Trophoblast cell (in vitro differentiated cells and primary cell): ENCODE measurements at places on chromosomes 11 and 22.

GRCh38 chr22:23503736-23504440 is 76.2 kb downstream of the IGLL1 start:
- no peak overlapping the region for H3K4me3 ChIP-seq
- no peak for DNase-seq
- no peak overlapping the region for H3K27ac ChIP-seq

- no peaks in the 10 kb centered on the region for H3K36me3 ChIP-seq
- H3K27ac ChIP-seq, result no peak overlapping the region
- H3K4me3 ChIP-seq, result no peak overlapping the region
- no peaks in the 10 kb centered on the region for H3K27me3 ChIP-seq
- no peak for DNase-seq
- peaks cover 20% of the 10 kb centered on the region for H3K4me1 ChIP-seq
These were observed 1.1 kb downstream of the MLC1 start for GRCh38 chr22:50084080-50084477.

GRCh38 chr11:107999759-108000455 is 8.8 kb upstream of the CUL5 start:
- no peak overlapping the region for H3K4me3 ChIP-seq
- no peaks in the 10 kb centered on the region for H3K4me1 ChIP-seq
- H3K27me3 ChIP-seq, result no peaks in the 10 kb centered on the region
- DNase-seq, result peak; percentile 37

- H3K27me3 ChIP-seq, result no peaks in the 10 kb centered on the region
- H3K4me1 ChIP-seq, result peaks cover 48% of the 10 kb centered on the region
- no peak overlapping the region for H3K4me3 ChIP-seq
These were observed 31.1 kb downstream of the DKK3 start for GRCh38 chr11:11977206-11977938.

- H3K4me3 ChIP-seq, result no peak overlapping the region
- peaks cover 15% of the 10 kb centered on the region for H3K4me1 ChIP-seq
- H3K36me3 ChIP-seq, result peaks cover 51% of the 10 kb centered on the region
- H3K27ac ChIP-seq, result no peak overlapping the region
These were observed 62.0 kb upstream of the CLTCL1 start for GRCh38 chr22:19353363-19354131.

DNA sequence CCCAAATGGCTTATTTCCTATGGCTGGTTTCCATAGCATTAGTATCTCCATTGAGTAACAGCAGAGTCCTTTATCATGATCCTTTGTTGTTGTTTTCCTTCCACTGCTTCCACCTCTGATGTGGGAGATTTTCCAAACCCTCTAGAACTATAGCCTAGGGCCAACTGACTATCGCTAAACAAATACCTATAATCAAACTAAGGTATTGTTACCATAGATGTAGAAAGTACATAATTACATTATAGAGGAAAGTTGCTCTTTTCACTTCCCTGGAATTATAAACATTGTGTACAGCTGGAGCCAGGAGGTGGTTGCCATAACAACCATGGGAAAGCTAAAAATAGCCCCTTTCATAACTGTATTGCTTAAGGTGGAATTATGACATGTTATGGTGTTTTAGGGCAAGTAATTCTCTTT is 47.0 kb upstream of the ALKBH3 start:
- H3K4me1 ChIP-seq, result peaks cover 3% of the 10 kb centered on the region
- DNase-seq, result peak; percentile 78
- H3K27ac ChIP-seq, result no peak overlapping the region
- no peaks in the 10 kb centered on the region for H3K36me3 ChIP-seq

GRCh38 chr11:85960678-85961077 is 105.5 kb downstream of the CCDC83 start:
- peaks cover 2% of the 10 kb centered on the region for H3K4me1 ChIP-seq
- no peak for DNase-seq
- no peak overlapping the region for H3K4me3 ChIP-seq

- DNase-seq, result no peak
- no peaks in the 10 kb centered on the region for H3K27me3 ChIP-seq
- H3K4me1 ChIP-seq, result no peaks in the 10 kb centered on the region
- H3K36me3 ChIP-seq, result no peaks in the 10 kb centered on the region
- H3K27ac ChIP-seq, result no peak overlapping the region
These were observed 36.7 kb upstream of the SESN3 start for GRCh38 chr11:95267601-95268213.

- no peak overlapping the region for H3K4me3 ChIP-seq
- no peaks in the 10 kb centered on the region for H3K27me3 ChIP-seq
These were observed 49.6 kb upstream of the KIRREL3 start for GRCh38 chr11:127050186-127050585.

- H3K27me3 ChIP-seq, result no peaks in the 10 kb centered on the region
- no peak for DNase-seq
- no peak overlapping the region for H3K4me3 ChIP-seq
- H3K36me3 ChIP-seq, result no peaks in the 10 kb centered on the region
These were observed 30.1 kb upstream of the TMEM45B start for GRCh38 chr11:129785383-129786111.

- peak; percentile 91 for DNase-seq
- no peak overlapping the region for H3K27ac ChIP-seq
- peaks cover 3% of the 10 kb centered on the region for H3K4me1 ChIP-seq
- H3K27me3 ChIP-seq, result no peaks in the 10 kb centered on the region
These were observed 428.5 kb downstream of the METTL15 start for GRCh38 chr11:28536504-28537267.

DNA sequence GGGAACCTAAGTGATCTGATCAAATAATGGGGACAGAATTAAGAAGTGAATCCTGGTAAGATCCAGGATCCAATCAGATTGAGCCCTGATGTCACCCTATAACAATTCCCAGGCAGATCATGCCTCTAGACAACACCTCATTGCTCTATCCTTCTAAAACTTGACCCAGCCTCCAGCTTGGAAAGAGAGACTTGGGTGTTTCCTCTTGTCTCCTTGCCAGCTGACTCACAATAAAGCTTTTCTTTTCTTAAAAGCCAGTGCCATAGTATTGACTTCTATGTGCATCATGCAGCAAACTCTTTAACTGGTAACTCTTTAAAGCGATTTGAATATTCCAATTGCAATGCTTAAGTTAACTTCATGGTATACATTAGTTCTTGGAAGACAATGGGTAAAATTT is 109.6 kb upstream of the CHORDC1 start:
- no peak overlapping the region for H3K4me3 ChIP-seq
- H3K4me1 ChIP-seq, result no peaks in the 10 kb centered on the region
- H3K27ac ChIP-seq, result no peak overlapping the region
- H3K36me3 ChIP-seq, result no peaks in the 10 kb centered on the region
- no peak for DNase-seq

DNA sequence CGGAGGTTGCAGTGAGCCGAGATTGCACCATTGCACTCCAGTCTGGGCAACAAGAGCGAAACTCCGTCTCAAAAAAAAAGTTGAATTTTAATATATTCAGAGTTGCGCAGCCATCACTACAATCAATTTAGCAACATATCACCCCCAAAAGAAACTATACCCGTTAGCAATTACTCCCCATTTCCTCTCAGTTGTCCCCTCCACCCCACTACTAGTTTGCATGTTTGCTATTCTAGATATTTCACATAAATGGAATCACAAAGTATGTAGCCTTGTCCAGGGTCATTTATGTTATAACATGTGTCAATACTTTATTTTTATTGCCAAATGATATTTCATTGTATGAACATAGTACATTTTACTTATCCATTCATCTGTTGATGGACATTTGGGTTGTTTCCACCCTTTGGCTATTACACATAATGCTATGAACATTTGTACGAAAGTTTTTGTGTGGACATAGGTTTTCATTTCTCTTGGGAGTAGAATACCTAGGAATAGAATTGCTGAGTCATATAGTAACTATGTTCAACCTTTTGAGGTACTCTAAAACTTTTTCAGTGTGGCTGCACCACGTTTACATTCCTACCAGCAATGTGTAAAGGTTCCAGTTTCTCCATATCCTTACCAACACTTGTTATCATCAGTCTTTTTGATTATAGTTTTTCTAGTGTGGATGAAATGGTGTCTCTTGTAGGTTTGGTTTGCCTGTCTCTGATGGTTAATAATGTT is 2.2 kb downstream of the ZNF143 start:
- no peak overlapping the region for H3K27ac ChIP-seq
- H3K36me3 ChIP-seq, result peaks cover 2% of the 10 kb centered on the region
- H3K4me1 ChIP-seq, result peaks cover 4% of the 10 kb centered on the region
- no peak for DNase-seq
- no peaks in the 10 kb centered on the region for H3K27me3 ChIP-seq

DNA sequence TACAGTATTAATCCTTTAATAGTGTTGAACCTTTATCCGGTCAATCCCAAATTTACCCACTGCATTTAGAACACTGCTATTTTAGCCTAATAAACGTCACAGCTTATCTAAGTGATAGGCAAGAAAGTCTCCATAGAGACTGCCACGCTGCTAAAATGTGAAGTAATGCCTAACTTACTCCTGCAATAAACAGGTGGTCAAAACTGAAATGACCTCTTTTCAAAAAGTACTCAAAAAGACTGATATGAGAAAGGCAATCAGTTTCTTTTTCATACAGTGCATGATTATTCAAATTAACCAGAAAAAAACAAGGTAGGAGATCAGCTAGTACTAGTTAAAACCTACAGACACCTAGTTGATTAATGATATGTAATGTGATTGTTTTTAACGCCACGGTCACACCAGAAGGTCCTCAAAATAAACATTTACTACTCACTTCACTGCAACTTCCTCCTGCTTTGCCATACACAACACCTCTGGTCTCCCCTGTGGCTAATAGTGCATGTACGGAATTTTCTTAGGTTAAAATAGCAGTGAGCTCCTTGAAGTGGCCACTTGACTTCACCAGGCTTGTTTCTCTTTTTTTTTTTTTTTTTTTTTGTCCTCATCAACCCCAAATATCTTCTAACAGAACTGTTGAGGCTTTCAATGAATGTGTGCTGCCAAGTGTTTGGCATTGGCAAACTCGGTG is 8.8 kb downstream of the ATP5MG start:
- no peaks in the 10 kb centered on the region for H3K4me1 ChIP-seq
- H3K27me3 ChIP-seq, result no peaks in the 10 kb centered on the region
- no peak overlapping the region for H3K4me3 ChIP-seq
- H3K27ac ChIP-seq, result no peak overlapping the region
- H3K36me3 ChIP-seq, result peaks cover 6% of the 10 kb centered on the region

GRCh38 chr11:34343686-34344085 is 14.1 kb downstream of the ABTB2 start:
- no peaks in the 10 kb centered on the region for H3K36me3 ChIP-seq
- DNase-seq, result no peak
- H3K27me3 ChIP-seq, result no peaks in the 10 kb centered on the region
- H3K4me3 ChIP-seq, result no peak overlapping the region
- no peak overlapping the region for H3K27ac ChIP-seq

DNA sequence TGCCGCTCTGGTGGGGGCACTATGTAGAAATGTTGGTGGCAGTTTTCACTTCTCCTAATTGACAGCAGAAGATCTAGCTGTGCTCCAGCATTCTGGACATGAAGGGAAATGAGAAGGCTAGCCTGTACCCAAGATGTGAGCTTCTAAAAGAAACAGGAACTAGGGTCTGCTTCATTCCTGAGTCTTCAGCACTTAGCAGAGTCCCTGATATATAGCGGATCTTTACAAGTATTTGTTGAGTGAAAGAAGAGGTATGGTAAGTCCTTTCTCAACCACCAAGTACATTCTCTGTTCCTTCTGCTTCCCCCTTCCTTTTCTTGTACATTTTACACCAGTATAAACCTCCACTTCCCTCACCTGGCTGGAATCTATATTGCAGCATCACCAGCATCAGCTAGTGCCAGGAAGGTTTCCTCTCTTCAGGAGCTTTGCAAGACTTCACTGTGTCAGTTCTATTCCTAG is 408.3 kb upstream of the CADM1 start:
- peak; percentile 51 for DNase-seq
- H3K4me3 ChIP-seq, result no peak overlapping the region
- peaks cover 3% of the 10 kb centered on the region for H3K4me1 ChIP-seq
- no peak overlapping the region for H3K27ac ChIP-seq

- H3K36me3 ChIP-seq, result no peaks in the 10 kb centered on the region
- no peak overlapping the region for H3K4me3 ChIP-seq
- H3K27me3 ChIP-seq, result no peaks in the 10 kb centered on the region
- H3K27ac ChIP-seq, result no peak overlapping the region
- H3K4me1 ChIP-seq, result no peaks in the 10 kb centered on the region
These were observed 5.0 kb upstream of the PTPMT1 start for GRCh38 chr11:47560426-47560825.

DNA sequence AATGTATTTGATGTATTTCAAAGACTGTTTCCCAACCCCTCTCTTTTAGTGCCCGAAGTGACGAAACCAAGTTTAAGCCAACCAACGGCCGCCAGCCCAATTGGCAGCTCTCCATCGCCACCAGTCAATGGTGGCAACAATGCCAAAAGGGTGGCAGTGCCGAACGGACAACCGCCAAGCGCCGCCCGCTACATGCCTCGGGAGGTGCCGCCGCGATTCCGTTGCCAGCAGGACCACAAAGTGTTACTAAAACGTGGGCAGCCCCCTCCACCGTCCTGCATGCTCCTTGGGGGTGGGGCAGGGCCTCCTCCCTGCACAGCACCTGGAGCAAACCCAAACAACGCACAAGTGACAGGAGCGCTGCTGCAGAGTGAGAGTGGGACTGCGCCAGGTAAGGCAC is 84.1 kb downstream of the TNRC6B start:
- no peak for DNase-seq
- H3K4me1 ChIP-seq, result peaks cover 2% of the 10 kb centered on the region
- H3K36me3 ChIP-seq, result peaks cover 12% of the 10 kb centered on the region
- H3K27me3 ChIP-seq, result no peaks in the 10 kb centered on the region

DNA sequence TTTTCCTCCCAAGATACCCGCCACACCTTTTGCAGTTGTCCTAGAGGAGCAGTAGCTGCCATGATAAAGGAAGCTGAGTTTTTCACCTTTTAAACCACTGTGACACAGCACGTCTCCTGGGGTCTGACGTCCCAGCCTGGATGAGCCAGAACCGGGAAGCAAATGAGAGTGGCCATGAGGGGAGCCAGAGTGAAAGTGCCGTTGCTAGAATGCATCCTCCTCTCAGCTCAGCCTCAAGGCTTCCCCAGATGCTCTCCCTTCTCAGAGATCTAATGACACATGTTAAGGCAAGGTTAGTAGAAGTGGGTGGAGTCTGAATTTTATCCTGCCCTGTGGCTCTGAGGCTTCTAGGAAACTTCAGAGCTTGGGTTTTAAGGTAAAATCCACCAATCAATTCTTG is 23.4 kb upstream of the HTR3A start:
- no peak overlapping the region for H3K4me3 ChIP-seq
- H3K4me1 ChIP-seq, result no peaks in the 10 kb centered on the region
- no peaks in the 10 kb centered on the region for H3K36me3 ChIP-seq
- DNase-seq, result no peak

DNA sequence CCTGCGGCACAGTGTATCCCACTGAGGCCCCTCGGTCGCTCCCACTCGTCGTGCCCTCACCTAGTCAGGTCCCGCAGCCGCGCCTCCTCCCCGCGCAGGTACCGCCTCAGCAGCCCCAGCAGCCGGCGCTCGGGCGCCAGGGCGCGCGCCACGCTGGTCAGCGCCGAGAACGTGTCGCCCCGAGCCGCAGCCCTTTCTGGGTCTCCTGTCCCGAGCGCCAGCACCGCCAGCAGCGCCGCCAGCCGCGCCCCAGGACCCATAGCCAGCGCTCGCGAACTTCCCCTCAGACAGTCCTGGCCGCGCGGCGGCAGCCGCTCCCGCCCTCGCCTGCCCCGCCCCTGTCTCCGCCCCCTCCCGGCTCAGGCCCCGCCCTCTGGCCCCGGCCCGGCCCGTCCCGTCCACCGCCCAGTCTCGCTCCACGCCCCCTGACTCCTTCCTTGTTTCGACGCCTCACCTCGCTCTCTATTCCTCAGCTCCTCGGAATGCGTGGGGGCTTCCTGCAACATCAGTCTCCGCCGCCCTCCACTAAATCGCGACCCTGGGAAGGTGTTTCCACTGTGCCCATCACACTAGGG is at the start of gene P4HA3:
Gene P4HA3 (minus strand): TSS at position 289 of the 575 bp plus-strand sequence. CDS start 29 bp downstream, at position 260.
- no peaks in the 10 kb centered on the region for H3K36me3 ChIP-seq
- H3K27ac ChIP-seq, result no peak within 1 kb of the TSS
- DNase-seq, result peak; percentile 67
- peaks cover 8% of the 10 kb centered on the region for H3K27me3 ChIP-seq
